ENCODE measurements at places on chromosomes 12 and 14.
A peak's percentile ranks its signal among the peaks of the same experiment; 100 is the strongest.

GRCh38 chr14:58353516-58354299 is 42.0 kb upstream of the TOMM20L start:
- DNase-seq = no peak

GRCh38 chr12:116458492-116458891 is 100.7 kb upstream of the MAP1LC3B2 start:
- no peak for DNase-seq

GRCh38 chr12:76548222-76548837 is 11.2 kb downstream of the OSBPL8 start:
- no peak for DNase-seq

DNA sequence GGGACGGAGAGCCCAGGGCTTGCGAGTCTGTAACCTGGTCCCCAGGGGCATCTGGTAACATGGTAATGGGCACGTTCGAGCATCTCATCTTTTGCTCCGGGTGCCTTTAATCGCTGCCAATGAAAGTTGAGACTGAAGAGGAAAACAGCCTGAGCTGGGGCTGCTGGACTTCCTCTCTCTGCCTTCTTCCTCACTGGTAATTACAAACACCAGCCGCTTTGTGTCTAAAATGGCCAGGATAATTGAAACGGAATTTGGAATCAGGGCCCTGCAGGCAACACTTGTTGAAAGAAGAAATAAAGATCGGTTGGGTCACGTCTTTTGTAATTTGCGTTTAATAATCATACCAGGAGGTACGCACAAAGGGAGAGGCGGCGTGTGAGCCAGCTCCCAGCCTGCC is 51.5 kb upstream of the GPATCH2L start:
- no peak for DNase-seq

- no peak for DNase-seq
These were observed 4.0 kb downstream of the KIF26A start for GRCh38 chr14:104142136-104142945.

DNA sequence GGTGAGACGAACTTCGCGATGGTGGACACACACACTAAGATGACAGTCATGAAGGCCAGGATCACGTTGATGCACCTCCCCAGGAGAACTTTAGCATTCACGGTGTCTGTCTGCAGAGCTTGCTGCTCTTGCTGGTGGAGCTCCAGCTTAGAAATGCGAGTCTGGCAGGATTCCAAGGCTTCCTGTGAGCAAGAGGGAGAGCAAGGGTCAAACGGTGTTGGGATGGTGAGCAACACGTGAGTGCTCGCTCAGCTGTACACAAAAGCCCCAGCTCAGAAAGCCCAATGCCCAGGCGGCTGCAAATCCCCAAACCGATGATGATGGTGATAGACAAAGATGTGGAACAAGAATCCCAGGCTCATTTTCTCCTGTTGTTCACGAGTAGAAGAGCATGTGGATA is 78.8 kb downstream of the TMCC3 start:
- no peak for DNase-seq

GRCh38 chr12:85955127-85955526 is 81.0 kb downstream of the NTS start:
- no peak for DNase-seq

DNA sequence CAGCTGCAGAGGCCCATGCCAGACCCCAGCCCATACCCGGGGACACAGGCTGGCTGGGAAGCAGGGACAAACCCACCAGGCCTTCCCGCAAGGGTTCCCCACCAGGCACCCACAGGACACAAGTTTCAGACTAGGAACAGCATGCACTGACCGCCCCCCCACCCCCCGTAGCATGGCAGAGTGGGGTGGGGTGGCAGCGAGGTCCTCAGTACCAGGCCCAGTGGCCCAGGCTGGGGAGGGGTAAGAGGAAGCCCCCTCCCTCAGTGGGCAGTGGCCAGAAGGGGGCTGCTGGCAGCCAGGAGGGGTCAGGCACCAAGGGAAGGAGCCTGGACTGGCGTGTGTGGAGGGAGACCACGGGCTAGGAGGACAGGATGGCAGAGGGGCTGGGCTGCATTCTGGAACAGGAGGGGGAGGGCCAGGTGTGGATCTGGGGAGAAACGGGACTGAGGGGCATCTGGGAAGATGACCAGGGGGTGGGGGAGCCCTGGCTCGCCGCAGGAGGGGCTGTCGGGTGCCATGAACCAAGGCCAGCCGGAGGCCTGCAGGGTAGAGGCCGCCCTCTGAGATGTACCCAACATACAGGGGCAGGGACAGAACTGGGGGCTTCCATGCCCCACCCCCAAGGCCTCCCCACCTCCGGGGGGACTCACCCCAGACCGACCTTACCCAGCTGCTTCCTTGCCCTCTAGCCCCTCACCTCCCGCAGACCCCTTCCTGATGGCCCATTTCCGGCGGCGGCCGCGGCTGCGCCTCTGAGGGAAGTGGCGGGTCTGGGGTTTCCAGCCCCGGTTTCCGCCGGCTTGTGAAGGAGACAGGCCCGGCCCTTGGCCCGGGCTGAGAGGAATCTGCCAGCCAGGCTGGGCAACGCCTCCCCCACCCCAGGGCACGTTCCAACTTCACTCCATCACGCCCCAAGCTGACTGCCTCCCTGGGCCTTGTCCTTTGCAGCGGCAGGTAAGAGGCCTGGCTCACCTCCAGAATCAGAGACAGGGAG is 5.6 kb upstream of the JAG2 start:
- no peak for DNase-seq

DNA sequence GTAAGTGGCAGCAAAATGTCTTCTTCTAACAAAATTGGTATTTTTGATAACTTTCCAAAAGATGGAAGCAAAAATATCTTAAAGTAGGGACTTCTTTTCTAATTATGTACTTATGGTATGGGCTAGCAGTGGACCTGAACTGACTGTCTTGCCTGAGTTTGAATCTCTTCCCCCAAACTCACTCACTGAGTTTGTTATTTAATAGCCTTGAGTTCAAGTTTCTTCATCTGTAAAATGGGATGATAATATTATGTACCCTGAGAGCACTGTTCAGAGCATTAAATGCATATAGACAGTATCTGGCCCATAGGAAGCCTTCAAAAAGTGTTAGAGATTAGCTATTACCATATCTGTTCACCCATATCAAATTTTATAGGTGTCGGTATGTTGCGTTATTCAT is 210.4 kb upstream of the NUDT4 start:
- no peak for DNase-seq

DNA sequence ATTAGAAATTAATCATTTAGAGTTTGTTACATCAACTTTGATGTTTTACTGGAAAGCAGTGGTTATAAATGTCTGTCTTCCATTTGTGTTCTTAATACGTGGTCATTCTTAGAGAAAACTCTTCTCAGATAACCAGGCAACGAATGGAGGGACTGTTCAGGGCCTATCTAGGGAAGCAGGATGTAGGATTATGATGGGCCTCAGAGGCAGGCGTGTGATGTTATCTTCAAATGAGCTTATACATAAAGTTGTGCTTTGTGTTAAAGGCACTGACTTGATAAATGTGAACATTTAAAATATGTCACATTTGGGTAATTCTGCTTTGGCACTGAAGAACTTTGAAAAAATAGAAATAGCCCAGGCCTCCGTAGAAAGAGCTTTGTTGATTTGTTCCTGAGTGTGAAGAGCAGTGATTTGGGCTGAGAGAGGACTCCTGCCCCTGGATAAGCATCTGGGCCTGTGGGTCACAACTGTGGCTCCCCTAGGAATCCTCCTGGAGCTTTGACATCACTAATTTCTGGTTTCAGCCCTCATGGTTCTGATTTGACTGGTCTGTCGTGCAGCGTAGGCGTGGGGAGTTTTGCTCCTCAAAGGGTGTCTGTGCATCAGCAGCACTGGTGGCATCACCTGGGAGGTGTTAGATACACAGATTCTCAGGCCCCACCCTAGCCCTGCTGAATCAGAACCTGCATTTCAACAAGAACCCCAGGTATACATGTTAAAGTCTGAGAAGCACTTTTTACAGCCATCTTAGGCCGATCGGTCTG is 55.4 kb downstream of the SAMD4A start:
- no peak for DNase-seq

DNA sequence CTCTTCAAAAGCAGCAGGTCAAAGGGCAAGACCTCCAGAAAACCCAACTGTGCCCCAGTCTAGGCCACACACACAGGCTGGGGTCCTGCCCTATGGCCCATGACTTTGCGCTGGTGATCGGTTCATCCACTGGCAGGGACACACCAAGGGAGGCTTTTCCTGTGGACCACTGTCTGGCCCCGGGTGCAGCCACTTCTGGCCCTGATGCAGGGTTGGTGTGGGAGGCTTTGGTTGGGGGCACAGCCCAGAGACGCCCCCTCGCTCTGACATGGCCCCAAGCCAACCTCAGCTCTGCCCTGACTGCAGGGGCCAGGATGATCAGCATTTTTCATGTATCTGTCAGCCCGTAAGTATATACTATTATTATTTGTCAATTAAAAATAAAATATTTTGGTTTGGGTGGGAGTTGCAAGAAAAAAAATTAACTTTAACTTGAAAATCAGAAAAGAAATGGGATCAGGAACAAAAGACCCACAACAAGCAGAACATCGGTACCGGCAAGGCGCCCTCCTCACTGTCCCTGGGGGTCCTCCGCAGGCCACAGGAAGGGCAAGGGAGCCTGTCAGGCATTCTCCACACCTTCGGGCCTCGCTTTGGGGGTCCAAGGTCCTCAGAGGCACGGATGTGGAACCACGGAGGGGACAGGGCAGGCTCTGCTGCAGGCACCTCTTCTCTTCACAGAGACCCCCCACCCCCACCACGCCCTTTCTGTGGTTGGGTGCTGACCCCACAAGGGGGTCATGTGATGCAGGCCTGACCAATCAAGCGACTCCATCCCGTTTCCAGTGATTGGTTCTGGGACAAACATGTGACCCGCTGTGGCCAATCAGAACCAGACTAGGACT is 181.5 kb upstream of the SFSWAP start:
- no peak for DNase-seq

GRCh38 chr14:20415782-20416206 is 2.5 kb upstream of the TEP1 start:
- DNase-seq = peak; percentile 60

GRCh38 chr12:51949342-51950030 is 2.0 kb upstream of the ACVR1B start:
- no peak for DNase-seq

DNA sequence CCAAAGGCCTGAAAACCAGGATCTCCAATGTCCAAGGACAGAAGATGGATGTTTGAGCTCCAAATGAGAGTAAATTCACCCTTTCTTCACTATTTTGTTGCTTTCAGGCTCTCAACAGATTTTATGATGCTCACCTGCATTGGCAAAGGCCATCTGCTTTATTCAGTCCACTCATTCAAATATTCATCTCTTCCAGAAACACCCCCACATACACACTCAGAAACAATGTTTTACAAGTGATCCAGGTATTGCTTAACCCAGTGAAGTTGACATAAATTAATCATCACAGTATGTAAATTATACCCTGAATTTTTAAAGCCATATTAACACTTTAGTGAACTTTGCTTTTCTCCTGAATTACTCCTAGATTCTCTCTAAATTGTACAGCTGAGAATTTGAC is 63.3 kb downstream of the DUSP6 start:
- no peak for DNase-seq

DNA sequence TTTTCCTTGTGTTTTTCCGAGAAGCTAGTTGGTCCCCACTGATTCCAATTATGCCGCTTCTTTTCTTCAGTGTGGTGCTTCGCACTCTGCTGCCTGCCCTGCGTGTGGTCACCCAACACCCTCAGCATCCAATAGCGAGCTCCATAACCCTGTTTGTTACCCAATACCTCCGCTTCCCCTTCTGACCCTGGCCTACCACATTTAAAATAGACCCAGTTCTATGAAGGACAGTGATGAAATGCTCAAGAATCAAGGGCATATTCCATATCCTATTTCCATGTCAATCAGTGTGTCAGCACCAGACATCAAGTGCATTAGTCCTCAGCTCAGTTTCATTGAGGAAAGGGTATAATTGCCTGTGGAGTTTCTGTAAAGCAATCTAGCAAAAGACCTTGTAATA is 9.5 kb downstream of the NDRG2 start:
- DNase-seq = no peak

DNA sequence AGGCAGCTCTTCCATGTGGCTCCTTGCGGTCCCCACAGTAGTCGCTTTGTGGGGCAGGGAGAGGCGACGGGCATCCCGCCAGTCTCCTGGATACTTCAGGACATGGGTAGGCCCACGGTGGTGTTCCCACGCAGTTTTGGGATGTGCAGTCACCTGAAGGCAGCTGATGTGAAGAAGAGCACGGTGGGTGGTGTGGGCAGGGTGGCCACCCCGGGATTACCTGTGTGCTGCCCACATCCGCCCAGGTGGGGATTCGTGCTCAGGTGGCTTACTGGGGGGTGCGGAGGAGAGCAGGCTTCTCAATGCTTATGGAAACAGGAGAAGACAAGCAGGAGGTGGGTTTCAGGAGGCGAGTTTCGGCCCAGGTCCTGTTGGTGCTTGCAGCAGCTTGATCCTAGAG is 28.4 kb upstream of the TDRD9 start:
- DNase-seq = no peak

DNA sequence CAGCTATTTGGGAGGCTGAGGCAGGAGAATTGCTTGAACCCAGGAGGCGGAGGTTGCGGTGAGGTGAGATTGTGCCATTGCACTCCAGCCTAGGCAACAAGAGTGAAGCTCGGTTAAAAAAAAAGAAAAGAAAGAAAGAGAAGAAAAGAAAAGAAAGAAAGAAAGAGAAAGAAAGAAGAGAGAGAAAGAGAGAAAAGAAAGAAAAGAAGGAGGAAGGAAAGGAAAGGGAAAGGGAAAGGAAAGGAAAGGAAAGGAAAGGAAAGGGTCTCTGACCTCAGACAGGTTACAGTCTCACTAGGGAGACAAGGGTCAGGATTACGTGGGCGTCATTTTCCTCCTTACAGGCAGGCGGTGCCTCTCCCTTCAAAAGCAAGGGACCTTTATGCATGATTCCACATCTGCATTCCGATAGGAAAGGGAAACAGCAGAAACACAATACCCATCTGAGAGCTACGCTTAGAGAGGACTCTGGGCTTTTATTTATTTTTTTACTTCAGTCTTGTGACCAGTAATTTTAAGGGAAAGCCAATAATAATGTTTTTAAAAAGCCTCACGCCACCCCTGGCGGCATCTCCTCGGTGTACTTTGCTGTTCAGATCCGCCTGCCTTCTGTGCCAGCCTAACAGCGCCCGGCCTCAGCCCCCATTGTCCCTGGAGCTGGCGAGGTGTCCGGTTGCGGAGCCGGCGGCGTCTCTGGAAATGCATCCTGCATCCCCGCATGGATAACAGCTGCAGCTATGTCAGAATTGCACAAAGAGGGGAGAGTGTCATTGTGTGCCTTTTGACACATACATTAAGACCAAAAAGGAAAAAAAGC is 945 bp upstream of the HIP1R start:
- DNase-seq = peak; percentile 62
